ENCODE measurements at places on chromosomes 12 and 14.

DNA sequence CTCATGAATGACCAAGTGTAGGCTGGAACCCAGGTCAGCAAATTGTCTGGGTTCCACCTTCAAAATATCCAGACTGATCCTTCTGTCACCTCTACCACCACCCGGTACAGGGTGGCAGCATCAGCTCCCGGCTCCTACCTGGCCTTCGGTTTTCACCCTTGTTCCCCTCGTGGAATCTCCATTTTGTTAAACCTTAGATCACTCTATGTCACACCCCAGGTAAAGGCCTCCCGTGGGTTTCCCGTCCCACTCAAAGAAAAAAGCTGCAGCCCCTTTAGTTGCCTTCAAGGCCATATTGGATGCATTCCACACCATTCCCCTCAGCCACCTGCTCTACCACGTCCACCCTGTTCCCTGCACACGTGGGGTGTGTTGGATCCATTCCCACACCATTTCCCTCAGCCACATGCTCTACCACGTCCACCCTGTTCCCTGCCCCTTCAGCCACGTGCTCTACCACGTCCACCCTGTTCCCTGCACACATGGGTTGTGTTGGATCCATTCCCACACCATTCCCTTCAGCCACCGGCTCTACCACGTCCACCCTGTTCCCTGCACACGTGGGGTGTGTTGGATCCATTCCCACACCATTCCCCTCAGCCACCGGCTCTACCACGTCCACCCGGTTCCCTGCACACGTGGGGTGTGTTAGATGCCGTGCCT lies 23.8 kb downstream of the SLC6A13 start:
- DNase-seq, result no peak

- no peak for DNase-seq
These were observed 66.5 kb downstream of the ANO6 start for GRCh38 chr12:45282411-45282810.

- peak; percentile 24 for DNase-seq
These were observed 9.7 kb downstream of the NFATC4 start for GRCh38 chr14:24377657-24378056.

GRCh38 chr14:67815573-67816225 lies 691 bp downstream of the ZFYVE26 start:
- peak; percentile 40 for DNase-seq

GRCh38 chr14:22003461-22003860 lies 329.8 kb upstream of the OR4E1 start:
- no peak for DNase-seq

- no peak for DNase-seq
These were observed 99.1 kb upstream of the TMTC1 start for GRCh38 chr12:29882846-29883245.

GRCh38 chr12:50070314-50071060 lies 13.1 kb downstream of the ASIC1 start:
- peak; percentile 78 for DNase-seq

DNA sequence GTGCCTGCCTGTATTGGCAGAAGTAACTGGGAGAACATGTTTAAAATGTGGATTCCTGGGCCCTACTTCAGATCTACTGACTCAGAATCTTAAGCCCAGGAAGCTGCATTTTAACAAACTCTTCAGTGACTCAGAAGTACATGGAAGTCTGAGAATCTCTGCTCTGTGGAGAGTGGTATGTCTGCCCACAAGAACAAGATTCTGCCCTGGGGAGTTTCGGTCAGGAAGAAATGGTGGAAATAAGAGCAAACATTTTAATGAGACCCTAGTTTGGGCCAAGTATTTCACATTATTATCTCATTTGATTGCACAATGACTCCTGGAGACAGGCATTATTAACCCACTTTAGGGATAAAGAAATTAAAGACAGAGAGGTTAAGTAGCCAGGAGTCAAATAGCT lies 8.2 kb downstream of the ALDH1L2 start:
- no peak for DNase-seq

DNA sequence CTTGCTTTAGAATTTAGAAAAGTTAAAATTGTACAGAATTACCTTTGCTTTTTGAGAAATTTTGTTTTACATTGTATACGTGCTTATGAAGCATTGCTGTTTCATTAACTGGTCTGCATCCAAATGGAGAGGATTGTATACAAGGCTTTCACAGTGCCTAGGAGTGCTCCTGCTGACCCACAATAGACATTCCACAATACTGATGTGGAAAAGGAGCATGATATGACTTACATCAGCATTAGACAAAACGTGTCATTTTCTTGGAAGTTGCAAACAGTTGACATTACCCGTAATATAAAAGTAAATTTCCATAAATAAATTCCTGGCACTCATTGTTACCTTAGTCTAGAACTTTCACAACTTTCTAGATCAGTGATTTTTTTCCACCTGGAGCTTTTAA lies 1.9 kb downstream of the PRKD1 start:
- DNase-seq, result no peak

DNA sequence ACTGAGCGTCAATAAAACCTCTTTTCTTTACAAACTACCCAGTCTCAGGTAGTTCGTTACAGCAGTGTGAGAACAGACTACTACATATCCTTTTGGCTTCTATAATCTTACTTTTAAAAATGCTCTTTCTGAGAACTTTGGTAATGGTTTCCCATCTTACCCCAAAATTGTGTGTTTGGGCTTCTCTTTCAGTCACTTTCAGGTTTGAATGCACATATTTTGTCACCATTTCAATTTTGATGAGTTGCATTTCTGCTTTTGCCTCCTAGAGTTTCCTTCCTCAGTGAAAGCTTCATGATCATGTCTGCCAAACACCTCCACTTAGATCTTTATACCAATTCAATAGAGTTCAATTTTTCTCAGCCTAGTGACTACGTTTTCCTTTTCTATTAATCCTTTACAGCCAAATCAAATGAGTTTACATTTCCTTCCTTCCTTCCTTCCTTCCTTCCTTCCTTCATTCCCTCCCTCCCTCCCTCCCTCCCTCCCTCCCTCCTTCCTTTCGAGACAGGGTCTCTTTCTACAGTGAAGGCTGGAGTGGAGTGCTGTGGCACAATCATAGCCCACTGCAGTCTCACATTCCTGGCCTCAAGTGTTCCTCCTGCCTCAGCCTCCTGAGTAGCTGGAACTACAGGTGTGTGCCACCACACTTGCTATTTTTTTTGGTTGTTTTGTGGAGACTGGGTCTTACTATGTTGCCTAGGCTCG lies 124.9 kb downstream of the BCAT1 start:
- DNase-seq, result no peak

GRCh38 chr14:80872645-80873044 lies 68.9 kb downstream of the CEP128 start:
- DNase-seq, result no peak

DNA sequence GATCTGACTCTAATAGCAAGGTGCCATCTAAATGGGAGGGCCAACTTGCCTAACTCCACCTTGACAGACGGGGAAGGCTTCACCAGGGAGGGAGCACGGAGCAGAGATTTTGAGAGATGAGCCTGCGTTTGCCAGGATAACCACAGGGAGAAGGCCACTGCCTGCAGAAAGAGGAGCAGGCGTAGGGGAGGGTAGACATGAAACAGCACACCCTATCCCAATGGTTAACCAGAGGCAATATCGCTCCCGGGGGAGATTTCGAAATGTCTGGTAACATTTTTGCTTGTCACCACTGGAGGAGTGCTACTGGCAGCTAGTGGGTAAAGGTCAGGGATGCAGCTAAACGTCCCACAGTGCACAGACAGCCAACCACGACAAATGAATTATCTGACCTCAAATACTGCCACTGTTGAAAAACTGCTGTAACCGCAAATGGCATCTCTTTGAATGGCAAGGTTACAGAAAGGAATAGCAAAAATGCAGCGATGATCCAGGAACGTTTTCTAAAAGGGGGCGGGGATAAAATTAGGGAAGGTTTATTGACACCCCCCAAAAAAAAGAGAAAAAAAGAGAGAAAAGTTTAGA lies 126.0 kb upstream of the ATF7IP start:
- DNase-seq, result peak; percentile 84

DNA sequence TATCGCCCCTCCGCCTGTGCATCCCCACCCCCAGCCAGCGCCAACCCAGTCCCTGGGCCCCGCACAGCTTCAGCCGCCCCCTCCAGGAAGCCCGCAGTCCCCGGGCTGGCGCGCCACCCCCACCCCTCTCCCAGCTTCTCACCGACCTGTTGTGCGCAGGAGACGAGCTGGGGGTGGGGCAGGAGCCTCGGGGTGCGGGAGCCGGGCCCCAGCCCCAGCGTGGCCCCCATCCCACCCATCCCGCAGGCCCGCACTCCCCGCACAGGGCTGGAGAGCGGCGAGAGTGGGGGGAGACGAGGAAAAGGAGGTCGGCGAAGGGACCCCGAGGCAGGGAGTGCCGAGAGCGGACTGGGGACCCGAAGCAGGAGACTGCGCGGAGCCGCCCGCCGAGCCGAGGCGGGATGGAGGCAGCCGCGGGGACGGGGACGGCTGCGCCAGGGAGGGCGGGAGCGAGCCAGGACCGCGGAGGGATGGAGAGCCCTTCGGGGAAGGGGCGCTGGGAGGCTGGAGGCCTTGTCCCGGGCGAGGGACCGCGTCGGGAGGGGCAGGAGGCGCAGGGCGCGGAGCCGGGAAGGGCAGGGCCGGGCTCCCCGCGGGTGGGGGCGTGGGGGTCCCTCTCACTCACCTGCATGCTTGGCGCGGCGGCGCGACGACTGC lies 498 bp downstream of the PIANP start:
- no peak for DNase-seq

DNA sequence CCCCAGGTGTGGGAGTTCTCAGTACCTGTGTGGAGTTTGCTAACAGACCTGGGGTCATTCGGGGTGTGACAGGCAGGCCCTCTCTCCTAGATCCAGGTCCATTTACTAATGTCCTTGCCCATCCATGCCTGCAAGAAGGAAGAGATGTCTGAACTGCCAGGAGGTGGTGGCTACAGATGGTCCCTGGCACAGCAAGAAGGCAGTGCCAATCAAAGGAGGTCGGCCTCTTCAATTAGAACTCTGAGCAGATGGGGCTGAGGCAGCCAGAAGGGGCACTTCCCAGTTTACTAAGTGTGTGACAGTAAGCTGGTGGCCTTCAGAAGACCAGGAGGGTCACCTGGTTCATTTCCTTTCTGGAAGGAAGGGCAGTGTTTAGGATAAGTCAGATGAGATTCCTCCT lies 202.5 kb downstream of the CACNA1C start:
- DNase-seq, result no peak

DNA sequence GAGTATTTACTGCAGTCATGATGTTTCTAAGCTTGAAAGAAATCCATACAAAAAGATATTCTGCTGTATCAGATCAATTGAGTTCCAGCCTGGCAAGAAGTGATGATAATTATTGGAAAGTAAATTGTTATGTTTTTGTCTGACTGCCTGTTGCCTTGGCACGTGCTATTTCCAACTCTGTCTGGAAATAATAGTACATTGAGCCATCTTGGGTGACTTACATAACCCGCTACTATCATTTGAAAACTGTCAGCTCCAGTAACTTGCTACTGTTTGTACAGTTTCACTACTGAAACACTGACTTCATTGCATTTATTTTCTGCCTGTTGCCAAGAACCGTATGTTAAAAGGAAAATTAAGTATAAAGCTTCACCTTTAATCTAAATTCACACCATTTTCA lies 318.6 kb downstream of the ITPR2 start:
- no peak for DNase-seq

DNA sequence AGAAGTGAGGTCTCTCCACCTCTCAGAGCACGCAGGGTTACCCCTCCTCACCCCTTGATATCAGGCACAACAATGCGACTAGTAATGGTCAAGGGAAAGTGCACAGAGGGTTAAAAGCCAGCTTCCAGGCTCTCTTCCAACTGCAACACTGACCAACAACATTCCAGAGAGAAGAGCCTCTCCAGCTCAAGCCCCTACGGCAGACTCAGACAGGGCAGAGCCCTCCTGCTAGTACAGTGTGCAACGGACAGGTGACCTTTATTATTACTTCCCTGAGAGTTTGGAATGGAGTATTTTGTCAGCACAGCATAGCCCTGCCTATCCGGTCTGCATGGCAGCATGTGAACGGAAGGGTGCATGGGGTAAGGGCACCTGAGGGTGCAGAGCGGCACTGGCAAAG lies 73.0 kb downstream of the PTPN21 start:
- DNase-seq, result no peak

DNA sequence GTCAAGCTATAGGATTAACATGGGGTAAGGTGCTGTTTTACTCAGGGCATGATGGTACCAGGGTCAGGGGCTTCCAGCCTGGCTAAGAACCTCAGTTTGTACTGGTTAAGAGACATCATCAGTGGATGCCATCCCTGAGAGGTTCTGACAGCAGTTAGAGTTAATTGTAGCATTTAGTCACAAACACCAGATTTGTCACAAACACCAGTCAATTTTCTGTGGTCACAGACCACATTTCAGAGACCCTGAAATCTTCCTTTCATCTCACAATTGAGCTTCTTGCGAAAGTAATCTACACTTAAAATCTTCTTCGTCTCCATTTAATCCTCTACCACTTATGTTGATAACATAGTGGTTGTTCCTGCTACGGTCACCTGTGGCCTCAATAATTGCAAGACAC lies 143.0 kb upstream of the EGLN3 start:
- DNase-seq, result no peak

- no peak for DNase-seq
These were observed 5.2 kb downstream of the PGAM5 start for GRCh38 chr12:132715874-132716273.

GRCh38 chr14:68283378-68284123 lies 464.0 kb downstream of the RAD51B start:
- no peak for DNase-seq

- DNase-seq, result no peak
These were observed 255.6 kb downstream of the PDZRN4 start for GRCh38 chr12:41443690-41444089.

- DNase-seq, result no peak
These were observed 134.6 kb downstream of the SLC25A21 start for GRCh38 chr14:37037636-37038387.

DNA sequence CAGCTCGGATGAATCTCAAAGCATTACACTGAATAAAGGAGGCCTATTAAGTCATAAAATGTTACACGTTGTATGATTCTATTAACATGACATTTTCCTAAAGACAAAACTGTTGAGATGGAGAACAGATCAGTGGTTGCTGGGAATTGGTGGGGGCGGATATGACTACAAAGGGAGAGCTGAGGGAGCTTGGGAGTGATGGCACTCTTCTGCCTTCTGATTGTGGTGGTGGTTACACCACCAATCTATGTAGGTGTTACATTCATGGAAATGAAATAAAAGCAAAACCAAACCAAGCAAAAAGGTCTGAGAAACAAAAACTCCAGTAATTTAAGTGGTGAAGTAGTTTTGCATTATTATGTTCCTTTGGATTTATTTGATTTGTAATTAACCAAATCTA lies 16.4 kb upstream of the EVL start:
- DNase-seq, result no peak

- DNase-seq, result no peak
These were observed 77.8 kb downstream of the SMOC1 start for GRCh38 chr14:69956970-69957369.

All from PC-9 (cell line).